ENCODE measurements at places on chromosomes 7 and 10.

- no peak for DNase-seq
These were observed 89.8 kb downstream of the ZMIZ1 start for GRCh38 chr10:79158402-79159097.

- no peak for DNase-seq
These were observed 1.1 kb upstream of the DIP2C start for GRCh38 chr10:690372-691161.

- DNase-seq, result no peak
These were observed 43.4 kb downstream of the FOXL3 start for GRCh38 chr7:333393-333764.

GRCh38 chr10:71334221-71334791 lies 15.2 kb downstream of the SLC29A3 start:
- DNase-seq, result no peak

- no peak for DNase-seq
These were observed 46.1 kb downstream of the ITGB8 start for GRCh38 chr7:20376796-20377195.

GRCh38 chr10:114611617-114612016 lies 46.5 kb downstream of the ABLIM1 start:
- no peak for DNase-seq

GRCh38 chr7:80591654-80592053 lies 46.8 kb upstream of the CD36 start:
- no peak for DNase-seq

- DNase-seq, result no peak
These were observed 60.5 kb upstream of the MPP7 start for GRCh38 chr10:28363376-28363775.

GRCh38 chr7:93203496-93203895 lies 22.8 kb downstream of the HEPACAM2 start:
- DNase-seq, result no peak

DNA sequence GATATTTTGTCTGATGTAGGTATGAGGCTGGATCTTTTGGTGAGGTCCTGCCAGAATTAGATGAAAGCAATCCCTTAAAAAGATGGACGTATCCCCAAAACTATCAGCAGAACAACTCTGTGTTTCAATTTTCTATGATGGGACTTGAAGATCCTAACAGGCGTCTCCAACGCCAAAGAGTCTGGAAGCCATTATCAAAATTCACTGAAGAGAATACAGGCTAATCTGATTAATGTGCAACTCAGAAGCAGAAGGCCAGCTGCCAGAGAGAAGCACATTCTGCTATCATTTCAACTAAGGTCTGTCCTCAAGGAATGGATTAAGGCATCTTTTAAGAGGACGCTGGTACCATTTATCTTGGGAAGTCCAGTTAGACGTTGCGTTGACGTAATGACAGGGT lies 119.7 kb downstream of the FGFR2 start:
- DNase-seq, result no peak

DNA sequence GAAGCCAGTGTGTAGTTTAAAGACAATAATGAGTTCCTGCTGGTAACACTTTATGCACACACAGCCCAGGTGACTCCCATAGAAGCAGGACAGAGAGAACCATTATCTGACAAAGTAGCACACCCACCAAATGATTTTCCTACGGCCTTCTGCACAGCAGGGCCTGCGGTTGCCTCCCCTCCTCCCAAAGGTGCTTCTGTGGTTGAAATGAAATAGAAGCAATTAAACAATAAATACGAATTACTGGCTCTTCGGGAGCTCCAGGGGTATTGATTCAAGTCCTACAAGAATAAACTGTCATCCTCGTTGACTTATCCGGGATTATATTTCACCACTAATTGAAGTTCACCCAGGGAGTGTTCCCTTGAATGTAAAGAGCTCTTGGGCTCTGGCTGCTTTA lies 172.1 kb downstream of the ACTR3B start:
- no peak for DNase-seq

GRCh38 chr7:151505433-151505832 lies 14.3 kb downstream of the RHEB start:
- DNase-seq, result no peak

GRCh38 chr10:124066781-124067714 lies 26.4 kb downstream of the CHST15 start:
- DNase-seq, result no peak

GRCh38 chr10:79028056-79028430 lies 40.7 kb upstream of the ZMIZ1 start:
- no peak for DNase-seq

DNA sequence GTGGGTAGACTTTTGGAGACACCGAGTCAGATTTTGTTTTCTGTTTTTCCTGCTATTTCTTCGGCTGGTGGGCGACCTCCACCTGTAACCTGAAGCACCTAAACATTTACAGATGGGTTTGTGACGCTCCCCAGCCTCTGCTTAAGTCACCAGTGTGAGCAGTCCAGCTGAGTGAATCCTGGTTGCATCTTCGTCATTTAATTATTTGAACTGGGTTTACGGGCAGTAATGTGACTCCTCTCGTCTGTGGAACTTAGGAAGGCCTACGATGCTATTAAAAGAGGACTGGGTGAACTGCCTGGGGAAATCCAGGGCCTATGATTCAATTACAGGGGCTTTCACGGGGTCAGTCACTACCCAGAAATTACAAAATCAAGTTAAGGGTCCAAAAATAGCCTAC lies 52.5 kb downstream of the WNT2 start:
- DNase-seq, result no peak

- no peak for DNase-seq
These were observed 72.3 kb downstream of the FAS start for GRCh38 chr10:89062861-89063260.

DNA sequence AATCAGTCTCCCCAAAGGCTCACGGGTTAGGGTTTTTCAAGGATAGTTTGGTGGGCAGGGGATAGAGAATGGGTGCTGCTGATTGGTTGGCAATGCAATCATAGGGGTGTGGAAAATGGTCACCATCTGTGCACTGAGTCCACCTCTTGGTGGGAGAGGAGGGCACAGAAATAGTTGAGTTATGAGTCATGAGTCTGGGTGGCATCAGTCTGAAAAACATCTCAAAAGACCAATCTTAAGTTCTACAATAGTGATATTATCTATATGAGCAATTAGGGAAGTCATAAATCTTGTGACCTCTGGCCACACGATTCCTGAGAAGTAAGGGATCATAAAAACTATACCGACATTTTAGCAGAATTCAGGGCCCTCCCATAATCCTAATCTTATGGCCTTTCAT lies 62.7 kb downstream of the LGI1 start:
- DNase-seq, result no peak

DNA sequence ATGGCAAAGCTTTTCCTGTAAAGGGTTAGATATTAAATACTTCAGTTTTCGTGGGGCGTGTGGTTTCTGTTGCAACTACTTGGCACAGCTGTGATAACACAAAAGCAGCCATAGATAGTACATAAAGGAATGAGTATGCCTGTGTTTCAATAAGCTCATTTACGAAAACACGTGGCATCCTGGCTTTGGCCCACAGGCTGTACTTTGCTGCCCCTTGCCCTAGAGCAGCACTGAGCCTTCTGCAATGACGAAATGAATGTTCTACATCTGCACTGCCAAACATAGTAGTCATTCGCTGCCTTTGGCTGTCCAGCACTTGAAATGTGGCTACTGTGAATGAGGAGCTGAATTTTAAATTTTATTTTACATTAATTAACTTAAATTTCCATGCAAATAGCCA lies 376.2 kb upstream of the TPK1 start:
- DNase-seq, result peak; percentile 14

- no peak for DNase-seq
These were observed 17.3 kb downstream of the ZNF438 start for GRCh38 chr10:31014161-31014875.
